ENCODE measurements at places on chromosomes 16 and 17.

- no peak overlapping the region for H3K27ac ChIP-seq
- peaks cover 60% of the 10 kb centered on the region for H3K4me1 ChIP-seq
- no peak for DNase-seq
- peaks cover 35% of the 10 kb centered on the region for H3K27me3 ChIP-seq
Observed at GRCh38 chr17:40065769-40066510, 3.2 kb downstream of the THRA start.

GRCh38 chr17:15483431-15483830 lies 16.0 kb upstream of the CDRT4 start:
- no peaks in the 10 kb centered on the region for H3K4me1 ChIP-seq
- no peak overlapping the region for H3K27ac ChIP-seq
- peaks cover 2% of the 10 kb centered on the region for H3K36me3 ChIP-seq
- no peak for DNase-seq
- H3K27me3 ChIP-seq: no peaks in the 10 kb centered on the region

GRCh38 chr16:47713225-47713595 lies 252.1 kb downstream of the PHKB start:
- peaks cover 1% of the 10 kb centered on the region for H3K27me3 ChIP-seq
- peak; percentile 4 for DNase-seq
- H3K27ac ChIP-seq: peak overlapping the region; percentile 27
- H3K36me3 ChIP-seq: no peaks in the 10 kb centered on the region
- peaks cover 7% of the 10 kb centered on the region for H3K4me1 ChIP-seq

DNA sequence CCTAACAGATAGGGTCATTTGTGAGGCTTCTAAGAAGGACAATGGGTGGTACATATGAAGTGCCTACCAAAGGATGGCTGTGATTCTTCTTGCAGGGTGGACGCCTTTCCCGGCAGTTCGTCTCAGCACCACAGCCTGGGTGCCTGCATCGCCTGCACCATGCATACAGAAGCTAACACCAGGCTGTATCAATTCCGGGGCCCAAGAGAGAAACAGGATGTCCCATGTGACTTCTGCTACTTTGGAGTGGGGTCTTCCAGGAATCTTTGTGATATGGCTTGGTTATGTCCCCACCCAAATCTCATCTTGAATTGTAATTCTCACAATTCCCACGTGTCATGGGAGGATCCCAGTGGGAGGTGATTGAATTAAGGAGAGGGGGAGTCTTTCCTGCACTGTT lies 251.6 kb upstream of the TNRC6C start:
- DNase-seq: no peak
- H3K4me1 ChIP-seq: no peaks in the 10 kb centered on the region
- no peak overlapping the region for H3K27ac ChIP-seq
- H3K36me3 ChIP-seq: no peaks in the 10 kb centered on the region
